ENCODE measurements at places on chromosomes 12 and 14.
A peak's percentile ranks its signal among the peaks of the same experiment; 100 is the strongest.

DNA sequence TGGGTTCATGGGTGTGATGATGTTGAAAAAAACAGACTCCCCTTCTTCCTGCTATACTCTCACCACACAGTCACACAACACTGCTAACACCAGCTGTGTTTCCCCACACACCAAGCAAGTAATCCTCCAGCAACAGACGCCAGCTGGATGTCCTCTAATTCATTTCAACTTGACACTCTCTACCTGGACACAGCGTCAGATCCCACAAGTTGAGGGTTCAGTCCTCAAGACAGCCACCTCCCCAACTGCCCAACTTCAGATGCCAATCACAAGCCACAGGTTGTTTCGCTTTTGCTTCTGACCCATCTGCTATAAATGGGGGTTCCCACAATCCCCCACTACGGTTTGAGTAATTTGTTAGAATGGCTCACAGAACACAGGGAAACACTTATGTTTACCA is 49.3 kb downstream of the TMEM30B start:
- DNase-seq, result no peak

DNA sequence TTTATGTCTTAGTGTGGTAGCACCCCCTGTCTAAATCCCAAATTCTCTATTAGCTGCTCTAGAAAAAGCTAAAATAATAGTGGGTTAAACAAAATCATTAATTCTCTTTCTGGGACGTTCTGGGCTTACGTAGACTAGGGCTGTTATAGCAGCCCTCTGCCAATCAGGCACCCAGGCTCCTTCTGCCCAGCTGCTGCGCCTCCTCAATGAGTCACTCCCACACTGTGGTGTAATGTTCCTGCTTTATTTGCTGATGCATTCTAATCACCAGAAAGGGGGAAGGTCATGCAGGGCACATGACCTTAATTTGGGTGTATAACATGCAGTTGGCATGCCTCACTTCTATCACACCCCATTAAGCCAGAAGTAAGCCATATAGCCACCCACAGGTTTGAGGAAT is 294.5 kb downstream of the GALC start:
- DNase-seq, result no peak

- DNase-seq, result no peak
Observed at GRCh38 chr14:104974146-104974541, 4.0 kb downstream of the AHNAK2 start.

DNA sequence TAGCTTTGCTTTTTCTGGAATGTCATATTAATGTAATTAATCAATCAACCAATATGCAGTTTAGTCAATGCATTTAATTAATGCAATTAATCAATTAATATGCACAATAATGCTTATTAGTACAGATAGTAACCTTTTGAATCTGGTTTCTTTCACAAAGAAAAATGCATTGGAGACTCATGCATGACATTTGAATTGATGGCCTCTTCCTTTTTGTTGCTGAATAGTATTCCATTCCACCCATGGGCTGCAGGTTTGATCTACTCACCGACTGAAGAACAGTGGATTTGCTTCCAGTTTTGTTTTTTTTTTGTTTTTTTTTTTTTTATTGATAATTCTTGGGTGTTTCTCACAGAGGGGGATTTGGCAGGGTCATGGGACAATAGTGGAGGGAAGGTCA is 13.1 kb upstream of the GPR132 start:
- DNase-seq, result no peak

DNA sequence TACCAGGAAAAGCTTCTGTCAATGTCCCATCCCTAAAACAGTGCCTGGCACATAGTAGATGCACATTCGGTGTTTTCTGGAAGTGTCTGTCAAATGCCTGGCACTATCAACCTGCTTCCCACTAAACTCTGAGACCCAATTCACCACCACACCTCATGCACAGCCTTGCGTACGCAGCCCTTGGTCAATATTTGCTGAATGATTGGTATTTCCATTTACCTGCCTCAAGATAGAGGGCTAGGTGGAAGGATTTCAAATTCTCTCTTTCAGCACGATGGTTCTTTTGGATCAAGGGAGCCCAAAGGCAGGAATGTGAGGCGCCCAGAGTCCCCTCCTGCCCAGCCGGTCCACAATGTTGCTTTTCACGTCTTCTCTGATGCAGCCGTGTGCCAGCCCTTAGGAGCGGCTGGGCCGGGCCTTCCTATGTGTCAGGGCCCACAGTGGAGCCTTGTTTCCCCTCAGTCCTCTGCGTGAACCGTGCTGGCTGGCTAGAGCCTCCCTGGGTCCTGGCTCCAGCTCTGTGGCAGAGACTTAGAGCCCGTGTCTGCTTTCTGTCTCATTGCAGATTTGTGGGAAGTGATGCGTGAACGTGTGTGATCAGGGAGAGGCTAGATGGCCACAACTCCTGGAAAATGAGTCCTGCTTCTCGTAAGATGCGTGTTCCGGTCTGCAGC is 99.9 kb upstream of the RFLNA start:
- no peak for DNase-seq

DNA sequence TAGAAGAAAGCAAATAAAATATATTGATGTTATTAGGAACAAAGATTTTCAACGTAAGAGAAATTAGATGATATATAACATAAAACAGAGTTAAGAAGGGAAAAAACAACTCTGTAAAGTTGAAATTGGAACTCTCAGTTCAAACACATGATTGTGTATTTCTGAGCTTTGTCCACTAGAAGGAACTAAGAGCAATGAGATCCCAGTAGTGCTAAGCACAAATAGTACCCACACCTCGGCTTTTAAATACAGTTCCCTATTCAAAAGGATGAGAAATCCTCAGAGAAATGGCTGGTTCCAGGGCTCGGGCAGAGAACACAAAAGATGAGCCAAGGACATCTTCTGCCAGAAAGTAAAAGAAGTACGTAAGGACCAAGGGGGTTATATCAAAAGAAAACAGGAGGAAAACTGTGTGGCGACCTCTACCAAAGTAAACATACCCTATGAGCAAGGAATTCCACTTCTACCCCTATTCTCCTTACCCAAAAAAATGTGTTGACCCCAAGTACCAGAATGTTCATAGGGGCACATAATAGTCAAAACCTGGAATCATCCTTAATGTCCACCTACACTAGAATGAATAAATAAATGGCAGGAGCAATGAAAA is 96.6 kb downstream of the SPTSSA start:
- no peak for DNase-seq

DNA sequence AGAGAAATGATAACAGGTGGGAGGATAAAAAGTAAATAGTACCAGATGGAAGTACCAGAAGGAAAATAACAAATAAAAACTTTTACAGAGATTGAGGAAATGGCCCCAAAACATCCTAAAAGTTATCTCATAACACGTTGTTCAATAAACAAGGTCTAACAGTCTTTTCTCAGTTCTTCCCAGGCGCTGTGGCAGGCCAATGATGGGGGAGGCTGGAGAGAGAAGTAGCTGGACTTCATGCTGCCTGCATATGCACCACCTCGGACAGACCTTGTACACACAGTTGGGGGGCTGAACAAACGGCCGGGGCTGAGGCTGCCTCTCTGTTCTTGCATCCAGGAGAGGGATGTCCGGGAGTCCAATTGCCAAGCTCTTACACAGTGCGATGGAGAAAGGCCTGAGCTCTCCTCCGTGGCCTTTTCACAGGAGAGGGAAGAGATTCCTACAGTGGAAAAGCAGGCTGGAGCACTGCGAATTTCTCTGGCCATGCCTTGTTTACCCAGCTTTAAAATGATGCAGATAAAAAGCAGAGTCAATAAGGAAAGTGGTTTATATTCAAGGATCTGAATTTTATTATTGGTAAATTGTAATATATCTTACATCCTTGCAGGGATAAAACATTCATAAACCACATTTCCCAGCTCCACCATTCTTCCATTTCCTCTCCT is 109.8 kb downstream of the PHLDA1 start:
- DNase-seq, result no peak

DNA sequence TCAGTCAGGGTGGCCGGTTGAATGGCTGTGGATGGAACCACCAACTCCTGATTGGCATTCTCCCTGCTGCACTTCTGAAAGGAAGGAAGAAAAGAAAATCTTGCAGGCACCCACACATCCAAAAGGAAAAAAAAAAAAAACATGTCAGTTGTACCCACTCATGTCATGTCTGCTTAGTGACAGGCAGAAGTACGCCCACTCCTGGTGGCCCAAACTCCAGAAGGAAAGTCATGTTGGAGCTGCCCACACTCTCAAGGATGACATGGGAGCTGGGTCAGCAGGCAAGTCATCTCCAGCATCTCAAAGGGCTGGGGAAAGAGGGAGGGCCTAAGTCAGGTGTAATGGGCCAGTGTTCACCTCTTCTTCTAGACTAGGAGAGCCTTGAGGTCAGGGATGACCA is 1079.1 kb downstream of the BCL11B start:
- no peak for DNase-seq

- no peak for DNase-seq
Observed at GRCh38 chr12:43655586-43655985, 103.0 kb downstream of the PUS7L start.

GRCh38 chr12:107704041-107704440 is 18.4 kb downstream of the PWP1 start:
- DNase-seq, result no peak

DNA sequence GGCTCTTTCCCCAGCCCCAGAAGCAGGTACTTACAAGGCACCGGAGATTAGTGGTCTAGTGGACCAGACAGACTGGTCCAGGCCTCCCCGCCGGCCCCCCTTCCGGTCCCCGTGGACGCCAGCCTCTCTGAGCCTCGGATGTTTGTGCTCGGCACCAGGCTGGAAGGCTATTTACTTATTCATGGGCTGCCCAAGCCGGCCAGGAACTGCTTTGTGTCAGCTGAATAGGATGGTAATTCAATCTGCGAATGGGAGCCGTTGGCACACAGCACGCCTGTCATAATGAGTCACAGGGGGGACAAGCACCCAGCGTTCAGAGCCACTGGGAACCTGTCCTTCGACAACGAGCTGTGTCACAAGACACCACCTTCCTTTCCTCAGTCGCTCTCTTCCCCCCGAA is 82.3 kb downstream of the RIMBP2 start:
- DNase-seq, result peak; percentile 38

GRCh38 chr12:52156311-52156710 is 35.5 kb downstream of the KRT80 start:
- no peak for DNase-seq

DNA sequence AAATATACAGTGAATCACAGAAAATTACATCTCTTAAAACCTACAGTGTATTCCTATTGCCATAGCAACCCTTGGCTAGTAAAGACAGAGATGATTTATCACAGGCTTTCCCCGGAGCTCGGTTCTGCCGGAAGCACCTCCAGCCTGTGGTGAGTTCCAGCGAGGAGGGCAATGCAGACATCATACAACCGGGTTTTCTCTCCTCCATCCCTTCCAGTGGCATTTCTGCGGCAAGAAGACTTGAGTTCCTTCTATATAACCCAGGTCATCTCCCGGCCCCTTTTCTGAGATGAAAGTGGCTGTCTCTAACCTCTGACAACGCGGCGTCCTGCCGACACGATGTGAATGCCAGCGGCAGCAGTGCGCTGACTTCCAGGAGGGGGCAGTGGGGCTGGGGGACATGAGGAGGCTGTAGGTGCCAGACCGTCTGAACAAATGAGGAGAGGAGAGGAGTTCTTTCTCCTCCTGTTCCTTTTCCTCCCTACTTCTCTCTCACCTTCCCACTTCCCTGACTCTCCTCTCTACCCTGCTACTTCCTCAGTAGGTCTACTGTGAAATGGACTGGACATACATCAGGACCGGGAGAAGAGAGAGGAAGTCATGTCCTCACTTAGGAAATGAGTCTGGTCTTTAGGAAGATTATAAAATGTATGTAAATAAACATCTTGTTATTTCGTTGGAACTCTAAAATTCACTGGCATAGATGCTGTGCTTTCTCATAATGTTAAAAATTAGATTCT is 68.6 kb upstream of the MAX start:
- DNase-seq, result peak; percentile 92

GRCh38 chr12:91608542-91608941 is 425.9 kb upstream of the DCN start:
- DNase-seq, result no peak

DNA sequence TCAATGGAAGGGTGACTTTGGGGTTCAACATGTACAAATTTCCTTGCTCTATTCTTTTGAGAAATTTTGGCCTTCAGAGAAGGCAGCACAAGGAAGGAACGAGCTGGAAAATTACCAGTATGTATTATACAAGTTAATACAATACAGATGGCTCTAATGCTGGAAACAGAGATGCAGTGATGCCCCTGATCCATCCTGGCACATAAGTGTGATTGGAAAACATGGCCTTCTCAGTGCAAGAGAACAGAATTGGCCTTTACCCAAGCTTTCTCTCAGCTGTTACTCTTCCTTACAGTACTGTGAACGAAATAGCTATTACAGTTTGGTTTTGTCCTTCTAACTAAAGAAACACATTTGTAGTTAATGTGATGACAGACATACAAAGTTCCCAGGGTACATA is 102.5 kb upstream of the GPHB5 start:
- no peak for DNase-seq

- no peak for DNase-seq
Observed at GRCh38 chr14:100524933-100525243, 62.3 kb downstream of the BEGAIN start.

DNA sequence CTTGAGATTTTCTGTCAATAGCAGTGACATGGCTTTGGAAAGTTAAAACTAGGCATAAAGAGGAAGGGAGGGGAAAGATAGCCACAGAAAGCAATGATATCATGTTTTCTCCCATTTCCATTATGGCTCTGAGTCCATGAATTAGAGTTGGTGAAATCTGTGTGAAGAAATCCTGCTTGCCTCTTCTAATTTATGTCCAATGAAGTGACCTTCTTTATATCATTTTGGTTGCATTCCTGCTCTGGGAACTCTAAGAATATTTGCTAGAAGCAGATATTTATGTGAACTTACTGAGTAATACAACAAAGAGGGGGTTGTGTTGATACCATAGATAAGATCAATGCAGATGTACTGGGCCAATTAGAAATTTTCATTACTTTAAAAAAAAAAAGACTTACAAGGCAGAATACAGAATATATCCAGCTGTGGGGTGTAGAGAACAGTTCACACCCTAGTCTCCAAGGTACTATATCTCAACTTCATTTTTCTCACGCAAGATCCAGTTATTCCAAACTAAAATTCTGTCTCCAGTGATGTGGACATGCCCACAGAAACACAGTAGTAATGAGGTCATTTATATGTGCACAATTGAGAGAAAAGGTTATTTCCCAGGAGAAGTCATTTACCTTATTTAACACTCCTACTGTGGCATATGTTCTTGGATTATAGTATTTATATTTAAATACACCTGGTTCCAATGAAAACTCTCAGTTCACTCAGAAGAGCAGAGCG is 51.5 kb upstream of the KCNJ8 start:
- no peak for DNase-seq

- DNase-seq, result no peak
Observed at GRCh38 chr12:58443981-58444371, 476.3 kb downstream of the LRIG3 start.

DNA sequence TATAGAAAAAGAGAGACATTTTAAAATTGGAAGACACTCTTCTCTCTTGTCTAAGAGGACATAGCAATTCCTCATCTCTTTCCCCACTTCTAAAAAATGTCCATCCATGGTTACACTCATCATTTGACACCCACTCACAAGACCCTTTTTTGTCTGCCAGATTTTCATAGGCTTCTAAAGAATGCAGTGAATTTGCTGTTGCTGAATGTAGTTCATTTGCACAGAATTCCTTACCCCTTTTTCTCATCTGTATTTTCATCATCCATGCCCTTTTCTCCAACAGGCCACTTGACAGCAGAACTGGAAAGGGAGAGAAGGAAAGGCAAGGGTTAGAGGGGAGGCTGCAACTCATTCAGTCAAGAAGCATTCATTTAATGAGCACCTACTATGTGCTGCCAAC is 128.0 kb downstream of the NUAK1 start:
- no peak for DNase-seq
